Astrocyte (in vitro differentiated cells and primary cell): ENCODE measurements at places on chromosomes 12 and 14. TPM values are rescaled to one million over a fixed set of nuclear protein-coding genes. Genes with fewer than 3 reads are reported as not detected.
A peak's percentile ranks its signal among the peaks of the same experiment; 100 is the strongest.

DNA sequence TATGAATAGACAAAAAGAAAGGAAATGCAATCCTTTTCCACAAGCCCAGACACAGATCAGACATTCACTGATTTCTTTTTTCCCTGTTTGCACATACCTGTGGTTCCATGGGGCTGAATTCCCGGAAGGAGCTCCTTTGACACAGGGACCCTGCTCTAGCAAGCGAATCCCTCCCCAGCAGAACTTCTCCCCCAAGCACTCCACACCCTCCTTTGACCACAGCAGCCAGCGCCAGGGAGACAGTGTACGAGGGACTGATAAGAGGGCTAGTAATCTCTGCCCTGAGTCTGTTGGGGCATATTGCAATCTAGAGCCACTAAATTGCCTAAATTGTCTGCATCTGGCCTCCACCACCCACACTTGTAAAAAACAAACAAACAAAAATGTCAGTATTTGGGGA lies 83.4 kb upstream of the NTF3 start:
- DNase-seq, result no peak

- DNase-seq, result no peak
Observed at GRCh38 chr12:111150360-111150759, 218.5 kb downstream of the PHETA1 start.

- peak; percentile 13 for DNase-seq
Observed at GRCh38 chr12:109264095-109264942, 44.8 kb downstream of the FOXN4 start.

- DNase-seq, result no peak
Observed at GRCh38 chr14:93906341-93907329, 20.5 kb upstream of the FAM181A start.

GRCh38 chr12:12018454-12018853 lies 52.3 kb upstream of the BCL2L14 start:
- peak; percentile 61 for DNase-seq

The TAS2R19 gene
- 2.2 and 3.1 TPM in 2 replicates for total RNA-seq

The ACVRL1 gene
- total RNA-seq, result 0.95 and 1.3 TPM in 2 replicates

The HSPB8 gene
- 53.7 and 54.6 TPM in 2 replicates for total RNA-seq

The BRI3BP gene
- total RNA-seq, result 3.1 and 3.6 TPM in 2 replicates

The OTX2 gene
- total RNA-seq, result 2.3 and 8.2 TPM in 2 replicates
